ENCODE measurements at places on chromosomes 3 and 15. TPM values are rescaled to one million over a fixed set of nuclear protein-coding genes. Genes with fewer than 3 reads are reported as not detected.

Gene STRA6
- 0.64 TPM for polyA plus RNA-seq

Gene DUSP7
- 8.6 TPM for polyA plus RNA-seq

Gene EFCC1
- 11.2 TPM for polyA plus RNA-seq

Gene ZDHHC23
- 2.9 TPM for polyA plus RNA-seq

Gene PRSS50
- 0.23 TPM for polyA plus RNA-seq

Gene PLA2G4E
- polyA plus RNA-seq, result not detected

Gene ENTPD3
- polyA plus RNA-seq, result 5.6 TPM

Gene IL5RA
- polyA plus RNA-seq, result 0.07 TPM

Gene CHRD
- polyA plus RNA-seq, result 26.9 TPM

Gene ADCY5
- polyA plus RNA-seq, result 15.4 TPM

Gene LSAMP
- 13.0 TPM for polyA plus RNA-seq

Gene DTWD1
- 33.3 TPM for polyA plus RNA-seq

Gene SYNPR
- polyA plus RNA-seq, result not detected

Gene RHOV
- polyA plus RNA-seq, result 0.13 TPM

Gene SPTSSB
- 2.5 TPM for polyA plus RNA-seq
